RCC 7860 (cell line): ENCODE measurements at places on chromosomes 13 and 19.

DNA sequence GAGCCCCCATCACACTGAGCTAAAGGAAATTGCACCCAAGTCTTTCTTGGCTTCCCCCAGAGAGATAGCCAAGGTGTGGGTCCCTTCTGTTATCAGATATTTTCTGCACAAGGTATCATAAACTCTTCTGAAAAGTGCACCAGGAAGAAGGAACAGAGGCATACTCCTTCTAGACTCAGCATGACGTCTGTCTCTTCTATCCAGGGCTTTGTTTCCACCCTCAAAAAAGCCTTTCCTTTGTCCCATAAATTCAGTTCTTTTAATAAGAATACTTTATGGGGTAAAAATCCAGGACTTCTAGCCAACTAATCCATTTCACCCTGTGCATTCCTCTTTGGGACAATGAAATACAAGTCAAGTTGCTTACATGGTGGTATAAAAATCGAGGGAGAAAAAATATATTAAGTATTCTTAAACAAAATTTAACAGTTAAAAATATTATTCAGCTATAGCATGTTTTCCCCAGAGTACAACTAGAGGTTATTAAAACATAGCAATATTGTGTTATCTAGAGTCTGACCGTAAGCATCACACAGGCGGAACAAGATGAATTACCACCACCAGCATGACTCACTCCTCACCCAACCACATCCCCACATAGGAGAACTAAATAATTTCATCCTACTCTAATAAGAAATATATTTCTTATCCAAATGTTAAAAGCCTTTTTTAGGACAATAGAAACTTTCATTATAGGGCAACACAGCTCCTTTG lies 79.9 kb upstream of the GPC6 start:
- DNase-seq, result peak; percentile 62

DNA sequence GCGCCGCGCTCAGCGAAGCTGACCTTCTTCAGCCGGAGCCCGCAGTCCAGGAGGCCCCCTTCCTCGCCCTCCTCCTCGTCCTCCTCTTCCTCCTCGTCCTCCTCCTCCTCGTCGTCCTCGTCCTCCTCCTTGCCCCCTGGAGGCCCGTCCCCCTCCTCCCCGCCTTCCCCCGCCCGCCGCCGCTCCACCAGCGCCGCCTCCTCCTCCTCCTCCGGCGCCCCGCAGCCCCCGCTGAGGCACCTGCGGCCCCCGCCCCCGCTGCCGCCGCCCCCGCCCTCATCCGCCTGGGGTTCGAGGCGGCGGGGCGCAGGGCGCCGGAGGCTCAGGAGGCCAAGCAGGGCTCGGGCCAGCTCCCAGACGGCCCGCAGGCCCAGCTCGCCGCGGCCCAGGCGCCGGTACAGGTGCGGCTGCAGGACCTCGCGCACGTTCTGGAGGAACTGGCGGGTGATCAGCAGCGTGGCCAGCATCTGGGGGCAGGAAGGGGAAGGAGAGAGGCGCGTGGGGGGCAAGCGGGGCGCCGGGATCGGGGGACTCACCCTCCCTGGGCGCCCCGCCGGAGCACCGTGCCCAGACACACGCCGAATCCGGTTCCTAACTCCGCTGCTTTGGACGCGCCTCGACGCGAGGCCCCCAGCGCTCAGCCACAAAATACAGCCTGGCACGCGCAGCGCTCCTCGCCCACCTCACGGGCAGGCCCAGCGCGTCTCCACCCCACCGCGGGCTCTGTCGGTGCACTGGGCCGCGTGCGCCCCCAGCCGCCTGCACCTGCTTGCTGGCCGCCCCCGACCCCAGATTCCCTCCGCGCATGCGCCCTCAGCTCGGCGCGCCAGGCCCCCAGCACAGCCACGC lies 5.9 kb downstream of the ANO8 start:
- DNase-seq, result no peak

DNA sequence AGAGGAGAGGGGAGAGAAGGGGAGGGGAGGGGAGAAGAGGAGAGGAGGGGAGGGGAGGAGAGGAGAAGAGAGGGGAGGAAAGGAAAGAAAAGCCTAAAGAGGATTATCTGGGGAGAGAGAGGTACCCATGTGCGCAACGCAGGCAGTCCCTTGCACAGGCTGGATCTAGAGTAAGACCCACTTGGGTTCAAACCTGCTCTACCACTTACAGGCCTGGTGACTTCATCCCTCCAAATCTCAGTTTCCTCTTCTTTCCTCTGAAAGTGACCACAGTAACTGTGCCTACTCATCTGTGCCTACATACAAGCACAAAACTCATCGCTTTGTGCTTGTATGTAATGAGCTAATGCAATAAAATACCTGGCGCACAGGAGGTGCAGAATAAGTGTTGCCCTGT lies 732 bp upstream of the MAP1S start:
- no peak for DNase-seq

GRCh38 chr19:708154-709143 lies at the start of gene PALM:
TSS of gene PALM (plus strand) at chr19:708935. CDS start at chr19:709147, 212 bp downstream.
- no peak for DNase-seq

- peak; percentile 17 for DNase-seq
These were observed 22.8 kb upstream of the SIGLEC11 start for GRCh38 chr19:49983645-49984229.

- DNase-seq, result no peak
These were observed 281.2 kb downstream of the PCDH9 start for GRCh38 chr13:66948910-66949309.

DNA sequence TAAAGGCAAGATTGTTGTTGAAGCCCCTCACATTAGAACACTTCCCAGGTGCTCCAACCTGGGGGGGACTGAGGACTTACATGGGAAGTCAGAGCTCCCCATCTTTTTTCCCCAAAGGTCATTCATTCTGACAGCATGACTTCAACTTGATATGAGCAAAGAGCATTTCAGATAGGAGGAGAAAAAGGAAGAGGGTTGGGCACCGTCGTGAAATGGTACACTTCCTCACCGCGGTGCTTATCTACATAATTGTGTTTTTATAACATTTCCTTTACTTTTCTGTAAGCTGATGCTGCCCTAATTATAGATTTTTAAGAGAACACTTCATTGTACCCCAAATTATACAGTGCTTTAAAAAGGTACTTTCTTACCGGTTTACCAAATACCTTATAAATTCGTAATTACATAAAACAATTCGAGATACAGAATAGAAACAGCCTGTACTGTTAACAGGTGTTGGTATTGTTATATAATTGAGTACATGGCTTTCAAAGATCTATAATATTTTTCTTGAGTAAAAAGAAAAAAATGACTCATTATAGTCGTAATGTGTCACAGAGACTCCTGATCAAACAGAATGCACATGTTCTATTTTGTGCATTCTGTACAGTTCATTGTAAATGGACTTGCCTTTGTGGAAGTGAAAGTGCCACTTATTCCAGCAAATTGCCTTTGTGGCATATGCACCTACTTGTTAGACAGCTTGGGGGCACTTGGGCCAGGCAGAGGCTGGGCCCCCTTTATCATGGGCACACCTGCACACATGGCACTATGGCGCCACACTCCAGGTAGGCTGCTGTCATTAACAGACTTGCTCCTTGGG lies 81.8 kb downstream of the GGACT start:
- no peak for DNase-seq

DNA sequence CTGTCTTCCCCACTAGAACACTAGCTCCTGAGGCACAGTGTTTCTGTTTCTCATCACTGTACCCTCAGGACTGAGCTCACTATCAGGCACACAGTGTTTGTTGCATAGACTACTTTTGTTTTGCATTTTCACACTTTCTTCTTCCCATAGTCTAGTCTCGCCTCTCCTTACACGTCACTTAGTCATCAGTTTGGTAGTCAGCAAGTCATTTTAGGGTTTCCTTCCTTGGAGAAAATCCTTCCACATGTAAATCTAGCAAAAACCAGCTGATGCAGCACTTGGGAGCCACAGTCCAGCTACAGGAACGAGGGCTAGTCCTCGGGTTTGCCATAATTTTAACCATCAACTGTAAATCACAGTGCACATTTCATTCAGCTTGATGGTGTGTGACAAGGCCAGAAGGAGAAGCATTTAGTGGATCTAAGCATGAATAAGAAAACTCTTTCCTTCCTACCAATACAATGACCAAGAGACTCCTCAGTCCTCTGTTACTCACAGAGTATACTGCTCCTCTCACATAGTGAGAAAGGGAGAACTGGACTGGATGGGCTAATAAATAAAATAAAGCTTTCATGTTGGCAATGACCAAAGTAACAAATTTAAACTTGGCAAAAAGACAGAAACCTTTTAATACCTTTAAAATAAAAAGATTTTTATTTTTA lies 221.0 kb downstream of the KLF12 start:
- DNase-seq, result peak; percentile 20

DNA sequence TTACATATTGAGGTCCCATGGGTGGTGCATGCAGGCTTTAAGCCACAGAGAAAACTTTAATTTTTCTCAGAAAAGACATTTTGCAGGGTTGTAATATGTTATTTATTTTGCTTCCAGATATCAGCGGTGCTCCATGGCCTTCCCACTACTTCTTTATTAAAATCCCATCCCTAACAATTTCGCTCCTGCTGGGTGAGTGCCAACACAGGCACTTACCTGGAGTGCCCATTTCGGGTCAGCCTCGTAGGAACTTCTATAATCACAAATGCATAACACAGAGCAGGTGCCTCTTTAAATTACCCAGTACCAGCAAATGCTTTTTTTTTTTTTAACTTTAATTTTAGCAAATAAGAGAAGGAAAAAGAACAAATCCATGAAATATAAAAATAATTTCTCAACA lies 86.4 kb downstream of the EFNB2 start:
- no peak for DNase-seq

GRCh38 chr13:79245937-79246577 lies 160.0 kb downstream of the RBM26 start:
- no peak for DNase-seq

GRCh38 chr19:38421856-38422255 lies 4.2 kb downstream of the RASGRP4 start:
- DNase-seq, result no peak

GRCh38 chr13:74206061-74206561 lies 71.9 kb upstream of the KLF12 start:
- peak; percentile 39 for DNase-seq

- no peak for DNase-seq
These were observed 429.9 kb downstream of the SPRY2 start for GRCh38 chr13:79910875-79911540.

DNA sequence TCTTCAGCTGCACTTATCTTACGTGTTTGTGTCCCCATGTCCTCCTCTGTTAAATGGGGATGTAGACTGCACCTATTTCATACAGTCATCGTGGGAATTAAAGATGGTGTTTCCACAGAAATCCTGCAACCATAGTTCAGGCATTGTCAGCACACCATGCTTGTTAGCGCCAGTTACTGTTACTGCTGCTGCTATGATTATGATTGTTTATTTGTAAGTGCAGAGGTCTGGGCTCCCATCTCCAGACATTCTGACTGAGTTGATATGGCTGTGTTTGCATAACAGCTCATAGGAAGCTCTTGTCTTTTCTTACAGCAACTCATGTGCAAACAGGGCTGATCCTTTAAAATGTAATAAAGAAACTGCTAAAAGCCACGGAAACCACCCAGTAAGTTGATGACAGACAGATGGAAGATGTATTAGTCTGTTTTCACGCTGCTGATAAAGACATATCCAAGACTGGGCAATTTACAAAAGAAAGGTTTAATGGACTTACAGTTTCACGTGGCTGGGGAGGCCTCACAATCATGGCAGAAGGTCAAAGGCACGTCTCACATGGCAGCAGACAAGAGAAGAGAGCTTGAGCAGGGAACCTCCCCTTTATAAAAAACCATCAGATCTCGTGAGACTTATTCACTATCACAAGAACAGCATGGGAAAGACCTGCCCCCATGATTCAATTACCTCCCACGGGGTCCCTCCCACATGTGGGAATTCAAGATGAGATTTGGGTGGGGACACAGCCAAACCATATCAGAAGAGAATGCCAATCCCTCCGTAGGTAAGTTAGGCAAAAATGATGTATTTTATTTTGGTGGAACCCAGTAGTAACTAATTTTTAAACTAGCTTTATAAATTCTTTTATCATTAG lies 1.6 kb downstream of the ZSCAN5A start:
- no peak for DNase-seq

- no peak for DNase-seq
These were observed 278.7 kb downstream of the PCDH9 start for GRCh38 chr13:66951426-66951825.

DNA sequence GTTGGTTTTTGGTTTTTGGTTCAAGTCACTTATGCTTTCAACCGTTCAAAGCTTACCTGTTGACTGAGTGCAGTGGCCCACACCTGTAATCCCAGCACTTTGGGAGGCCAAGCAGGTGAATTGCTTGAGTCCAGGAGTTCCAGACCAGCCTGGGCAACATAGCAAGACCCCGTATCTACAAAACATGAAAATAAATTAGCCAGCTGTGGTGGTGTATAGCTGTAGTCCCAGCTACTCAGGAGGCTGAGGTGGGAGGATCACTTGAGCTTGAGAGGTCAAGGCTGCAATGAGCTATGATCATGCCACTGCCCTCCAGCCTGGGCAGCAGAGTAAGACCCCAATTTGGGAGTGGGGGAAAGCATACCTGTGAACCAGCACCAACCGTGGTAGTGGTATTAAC lies 43.7 kb downstream of the PEX11G start:
- no peak for DNase-seq

- no peak for DNase-seq
These were observed 57.1 kb downstream of the IER2 start for GRCh38 chr19:13207237-13207845.

- no peak for DNase-seq
These were observed 80.0 kb downstream of the KDM4B start for GRCh38 chr19:5048727-5049553.

- DNase-seq, result no peak
These were observed 5.8 kb upstream of the USE1 start for GRCh38 chr19:17209126-17210036.

DNA sequence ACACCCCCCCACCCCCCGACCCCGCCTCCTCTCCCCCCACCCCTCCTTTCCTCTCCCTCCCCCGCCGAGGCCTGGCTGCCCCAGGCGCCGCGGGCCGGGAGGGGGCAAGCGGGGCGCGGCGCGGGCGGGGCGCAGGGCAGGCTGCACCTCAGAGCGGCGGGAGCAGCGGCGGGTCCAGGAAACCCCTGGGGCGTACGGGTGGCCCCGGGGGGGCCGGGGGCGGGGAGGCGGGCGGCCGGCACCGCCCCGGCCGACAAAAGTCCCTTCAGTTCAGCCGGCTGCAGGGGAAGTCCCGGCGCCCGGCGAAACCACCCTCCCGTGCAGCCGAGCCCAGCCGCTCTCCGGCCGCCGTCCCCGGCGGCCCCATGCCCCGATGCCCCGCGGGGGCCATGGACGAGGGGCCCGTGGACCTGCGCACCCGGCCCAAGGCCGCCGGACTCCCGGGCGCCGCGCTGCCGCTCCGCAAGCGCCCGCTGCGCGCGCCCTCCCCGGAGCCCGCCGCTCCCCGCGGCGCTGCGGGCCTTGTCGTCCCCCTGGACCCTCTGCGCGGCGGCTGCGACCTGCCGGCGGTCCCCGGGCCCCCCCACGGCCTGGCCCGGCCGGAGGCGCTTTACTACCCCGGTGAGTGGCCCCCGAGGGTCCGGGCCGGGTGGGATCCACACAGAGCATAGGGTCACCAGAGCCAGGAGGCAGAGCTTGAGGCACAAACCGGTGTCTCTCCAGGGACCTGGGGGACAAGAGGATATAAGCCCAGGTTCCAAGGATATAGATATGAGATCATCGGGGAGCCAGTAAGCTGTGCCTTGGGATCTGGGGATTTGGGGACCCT lies at the start of gene BCL3:
Gene BCL3 (plus strand): TSS at position 283 of the 829 bp plus-strand sequence. CDS start 83 bp downstream, at position 366.
- DNase-seq, result peak; percentile 40
